ENCODE measurements at places on chromosomes 3 and 15. TPM values are rescaled to one million over a fixed set of nuclear protein-coding genes. Genes with fewer than 3 reads are reported as not detected.

DNA sequence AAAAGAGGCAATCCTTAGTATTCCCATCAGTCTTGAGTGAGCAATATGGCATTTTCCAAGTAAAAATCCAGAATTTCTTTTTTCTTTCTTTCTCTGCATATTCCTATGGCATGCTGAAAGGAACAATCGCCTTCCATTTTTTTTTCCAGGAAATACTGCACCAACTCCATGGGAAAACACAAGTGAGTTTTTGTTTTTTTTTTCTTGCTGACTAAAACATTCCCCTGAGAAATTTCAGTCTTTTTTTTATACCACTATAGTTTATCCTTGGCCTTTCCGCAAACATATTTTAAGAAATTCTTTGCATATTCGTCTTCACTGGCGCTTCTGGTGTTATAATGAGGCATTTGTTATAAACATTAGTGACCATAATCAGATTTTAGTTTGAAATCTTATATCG, 429.6 kb upstream of the MDFIC2 start:
- no peak for DNase-seq

- DNase-seq = no peak
Measured at GRCh38 chr15:72782274-72783003, 1.1 kb downstream of the ADPGK start.

- DNase-seq = peak; percentile 73
Measured at GRCh38 chr3:10224794-10225665, 23.2 kb upstream of the TATDN2 start.

DNA sequence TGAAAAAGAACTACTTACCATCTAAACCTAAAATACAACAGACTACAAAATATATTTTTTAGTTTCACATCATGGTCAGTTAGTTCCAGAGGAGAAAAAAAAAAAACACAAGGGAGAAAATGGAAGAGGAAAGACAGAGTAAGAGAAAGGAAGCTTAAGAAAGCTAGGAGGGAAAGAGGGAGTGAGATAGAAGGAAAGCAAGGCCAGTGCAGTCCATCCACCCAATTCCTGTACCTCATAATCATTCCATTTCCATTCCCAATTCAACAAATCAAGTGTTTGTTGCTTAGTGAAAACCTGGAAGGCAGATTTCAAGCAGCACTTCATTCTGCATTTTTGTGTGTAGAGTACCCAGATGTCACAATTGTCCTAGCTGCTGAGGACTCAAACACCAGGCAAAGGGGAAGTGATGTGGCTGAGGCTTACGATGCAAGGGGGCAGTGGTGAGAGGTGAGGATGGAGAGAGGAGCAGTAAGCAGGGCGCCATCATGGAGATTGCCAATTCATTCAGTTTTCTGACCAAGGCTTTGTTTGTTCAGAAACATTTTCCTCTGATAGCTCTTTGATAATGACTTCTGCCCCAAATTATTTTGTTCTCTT, 83.6 kb upstream of the GSK3B start:
- no peak for DNase-seq

- DNase-seq = no peak
Measured at GRCh38 chr3:134630506-134630905, 20.3 kb downstream of the KY start.

DNA sequence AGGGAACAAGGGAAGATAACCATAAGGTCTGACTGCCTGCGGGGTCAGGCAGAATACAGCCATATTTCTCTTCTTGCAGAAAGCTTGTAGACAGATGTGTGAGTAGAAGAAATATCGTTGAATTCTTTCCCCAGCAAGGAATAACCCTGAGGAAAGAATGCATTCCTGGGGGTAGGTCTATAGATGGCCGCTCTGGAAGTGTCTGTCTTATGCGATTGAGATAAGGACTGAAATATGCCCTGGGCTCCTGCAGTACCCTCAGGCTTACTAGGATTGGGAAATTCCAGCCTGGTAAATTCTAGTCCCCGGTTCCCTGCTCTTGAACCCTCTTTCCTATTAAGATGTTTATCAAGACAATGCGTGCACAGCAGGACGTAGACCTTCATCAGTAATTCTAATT, 15.8 kb upstream of the SST start:
- no peak for DNase-seq

DNA sequence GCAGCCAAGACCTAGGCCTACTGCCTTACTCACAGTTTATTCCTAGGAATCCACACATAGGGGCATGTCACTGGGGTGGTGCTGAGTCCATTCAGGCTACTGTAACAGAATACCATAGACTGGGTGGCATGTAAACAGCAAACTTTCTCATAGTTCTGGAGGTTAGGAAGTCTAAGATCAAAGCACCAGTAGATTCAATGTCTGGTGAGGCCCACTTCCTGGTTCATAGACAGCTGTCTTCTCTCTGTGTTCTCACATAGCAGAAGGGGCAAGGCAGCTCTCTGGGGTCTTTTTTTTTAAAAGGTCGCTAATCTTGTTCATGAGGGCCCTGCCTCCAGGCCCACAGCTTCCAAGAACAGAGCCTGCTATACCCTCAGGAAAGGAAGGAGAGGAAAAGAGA, 113.9 kb upstream of the MANF start:
- no peak for DNase-seq

- DNase-seq = no peak
Measured at GRCh38 chr3:157001221-157001957, 158.6 kb downstream of the CCNL1 start.

DNA sequence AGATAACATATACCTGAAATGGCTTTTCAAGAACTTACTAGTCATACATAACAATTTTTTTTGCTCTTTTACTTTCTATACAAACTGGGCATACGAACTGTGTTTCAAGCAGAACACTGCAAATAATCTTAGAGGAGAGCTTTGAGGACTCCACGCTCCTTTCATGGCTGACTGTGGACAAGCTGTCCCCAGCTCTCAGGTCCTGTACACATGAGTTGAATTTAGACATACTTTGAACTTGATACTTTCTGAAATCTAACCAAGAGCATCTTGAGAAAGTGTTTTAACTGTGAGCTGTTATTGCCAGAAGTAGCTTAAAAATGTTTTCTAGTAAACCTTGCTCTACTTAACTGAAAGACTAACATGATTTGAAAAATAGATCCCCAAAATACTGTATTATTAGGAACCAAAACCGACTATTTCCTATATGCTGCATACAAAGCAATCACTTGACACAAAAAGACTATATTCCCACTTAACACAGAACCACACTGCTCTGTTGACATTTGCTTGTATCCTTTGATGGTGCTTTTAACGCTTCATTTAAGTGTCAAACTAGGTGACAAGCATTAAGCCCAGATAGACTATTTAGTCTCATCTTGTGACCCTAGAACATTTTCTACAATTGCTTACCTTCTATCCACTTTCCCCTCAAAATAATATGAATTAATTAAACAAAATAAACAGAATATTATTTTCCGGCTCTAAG, 755.8 kb downstream of the ROBO1 start:
- DNase-seq = no peak

GRCh38 chr15:73518180-73518862, 75.4 kb downstream of the REC114 start:
- no peak for DNase-seq

DNA sequence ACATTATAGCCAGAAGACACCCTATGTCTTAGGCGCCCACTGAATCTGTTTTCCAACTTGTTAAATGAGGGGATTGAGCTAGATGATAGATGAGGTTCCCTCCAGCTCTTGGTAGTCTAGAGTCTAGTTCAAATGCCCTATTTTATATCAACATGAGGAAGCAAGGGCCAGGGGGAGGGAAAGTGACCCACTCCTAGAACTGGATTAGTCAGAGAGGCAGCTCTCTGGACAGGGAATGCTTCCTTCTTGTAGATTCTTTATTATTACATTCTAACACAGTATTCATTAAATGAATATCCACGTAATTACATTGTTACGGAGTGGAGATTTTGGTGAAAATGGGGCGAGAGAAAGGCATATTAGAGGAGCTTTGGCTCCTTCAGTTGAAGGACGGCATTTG, 89.5 kb downstream of the RAD18 start:
- DNase-seq = no peak

DNA sequence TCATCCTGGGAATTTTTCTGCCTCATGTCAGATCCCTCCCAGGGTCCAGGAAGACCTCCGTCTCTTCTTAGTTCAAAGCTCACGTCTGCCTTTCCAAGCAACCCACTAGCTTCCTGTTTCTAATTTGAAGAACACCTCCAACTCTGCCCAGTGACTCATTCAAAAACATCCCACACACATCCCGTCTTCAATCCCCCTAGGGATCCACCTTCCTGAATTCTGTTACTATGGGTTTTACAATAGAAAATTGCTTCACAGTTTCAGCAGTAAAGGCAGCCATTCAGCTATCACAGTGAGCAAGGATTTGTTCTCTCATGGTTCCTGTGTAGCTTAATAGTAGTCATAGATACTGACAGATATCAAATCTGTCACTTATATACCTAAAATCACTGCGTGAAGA, 308.3 kb upstream of the CCDC54 start:
- no peak for DNase-seq

GRCh38 chr3:58962040-58962651, 87.7 kb downstream of the CFAP20DC start:
- DNase-seq = no peak

- DNase-seq = no peak
Measured at GRCh38 chr15:92661069-92661468, 5.5 kb upstream of the FAM174B start.

- no peak for DNase-seq
Measured at GRCh38 chr3:97612632-97613031, 151.9 kb upstream of the ARL6 start.

DNA sequence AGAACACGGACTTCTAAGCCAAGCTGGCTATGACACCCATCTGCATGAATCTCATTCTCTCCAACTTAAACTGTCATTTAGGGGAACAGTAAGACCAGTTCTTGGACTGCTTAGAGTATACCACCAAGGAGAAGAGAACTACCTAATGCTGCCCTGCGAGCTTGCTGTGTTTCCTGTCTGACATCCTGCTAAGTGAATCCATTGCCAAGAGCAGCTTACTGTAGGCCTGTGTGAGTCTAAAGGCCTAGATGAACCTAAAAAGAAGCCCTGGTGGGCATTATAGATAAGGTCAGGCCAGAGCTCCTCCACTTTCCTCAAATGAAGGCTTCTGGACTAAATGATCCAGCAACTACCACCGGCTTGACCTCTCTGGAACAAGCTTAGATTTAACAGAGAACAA, 15.0 kb downstream of the LZTFL1 start:
- DNase-seq = no peak

DNA sequence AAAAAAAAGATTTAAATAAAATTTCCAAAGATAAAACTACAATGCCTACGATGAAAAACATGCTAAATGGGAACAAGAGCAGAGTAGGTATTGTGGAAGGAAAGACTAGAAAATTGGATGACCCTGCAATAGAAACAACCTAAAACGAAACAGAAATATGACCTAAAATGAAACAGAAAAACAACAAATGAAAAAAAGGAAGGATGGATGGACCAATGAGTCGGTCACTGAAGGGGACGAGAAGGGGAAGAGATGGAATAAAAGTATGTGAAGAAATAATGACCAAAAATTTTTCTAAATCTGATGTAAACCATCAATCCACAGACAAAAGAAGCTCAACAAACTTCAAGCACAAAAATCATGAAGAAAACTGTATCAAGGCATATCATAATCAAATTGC, 44.8 kb downstream of the TBC1D2B start:
- DNase-seq = no peak

- no peak for DNase-seq
Measured at GRCh38 chr3:99780749-99781148, 36.9 kb upstream of the CMSS1 start.

DNA sequence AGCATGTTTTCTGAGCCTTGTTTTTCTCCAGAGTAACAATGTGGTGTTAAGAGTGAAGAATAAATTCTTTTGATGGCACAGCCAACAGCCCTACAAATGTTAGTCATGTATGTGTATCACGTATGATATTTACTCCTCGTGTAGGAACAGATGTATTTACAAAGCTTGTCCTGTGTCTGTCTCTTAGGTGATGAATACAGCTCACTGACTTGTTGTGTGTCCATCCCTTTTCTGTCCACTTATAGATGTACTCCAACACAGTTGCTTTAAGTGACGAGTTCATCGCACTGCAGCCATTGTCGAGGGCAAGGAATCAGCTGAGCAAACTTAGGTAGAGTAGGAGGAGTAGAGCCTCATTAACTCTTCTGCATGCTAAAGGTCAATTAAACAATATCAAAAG, 78.1 kb downstream of the DCUN1D1 start:
- no peak for DNase-seq

GRCh38 chr3:31408720-31409119, 124.0 kb upstream of the STT3B start:
- DNase-seq = no peak

DNA sequence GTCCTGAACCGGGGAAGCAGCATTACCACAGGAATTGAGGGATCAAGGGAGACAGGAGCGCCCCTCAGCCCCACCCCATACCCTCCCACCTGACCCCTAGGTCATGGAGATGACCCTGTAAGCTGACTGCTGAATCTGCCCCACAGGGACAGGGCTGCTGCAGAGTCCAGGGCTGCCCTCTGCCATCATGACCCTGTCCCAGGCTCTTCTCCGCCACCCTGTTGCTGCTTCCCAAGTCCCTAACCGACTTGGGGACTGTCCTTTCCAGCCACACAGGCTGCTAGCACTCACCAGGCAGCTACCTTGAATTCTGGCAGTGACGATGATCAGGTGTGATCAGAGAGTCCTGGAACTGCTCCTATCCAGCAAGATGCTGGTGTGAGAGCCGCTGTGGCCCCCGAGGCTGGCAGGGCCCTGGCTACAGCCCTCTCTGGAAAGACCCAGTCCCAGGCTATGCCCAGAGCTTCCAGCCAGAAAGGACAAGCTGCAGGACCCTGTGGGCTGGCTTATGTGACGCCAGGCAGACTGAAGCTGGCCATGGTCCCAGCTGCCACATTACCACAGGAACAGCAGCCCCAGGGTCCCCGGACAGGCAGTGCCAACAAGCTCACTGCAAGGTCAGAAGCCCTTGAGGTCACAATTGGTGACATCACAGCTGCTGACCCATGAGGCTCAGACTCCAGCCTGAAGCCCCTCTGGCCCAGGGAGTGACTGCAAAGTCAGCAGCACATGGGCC, at the start of gene C3orf22:
C3orf22 (minus strand) TSS at position 597 of the 736 bp plus-strand sequence. CDS start 5,542 bp downstream, outside the sequence.
- DNase-seq = peak; percentile 12

- no peak for DNase-seq
Measured at GRCh38 chr15:55564347-55565145, 23.6 kb downstream of the PYGO1 start.

GRCh38 chr3:83426300-83426699, 1532.5 kb upstream of the CADM2 start:
- no peak for DNase-seq

- no peak for DNase-seq
Measured at GRCh38 chr3:22795917-22796316, 407.2 kb upstream of the UBE2E2 start.

- no peak for DNase-seq
Measured at GRCh38 chr3:34022147-34022546, 223.7 kb downstream of the PDCD6IP start.

GRCh38 chr3:58171126-58171525, 39.6 kb downstream of the DNASE1L3 start:
- DNase-seq = no peak

GRCh38 chr15:59642351-59642750, 15.0 kb downstream of the GTF2A2 start:
- no peak for DNase-seq

The LIPC gene
- total RNA-seq = 3.0 TPM

The CPNE9 gene
- not detected for total RNA-seq

The SLC24A5 gene
- not detected for total RNA-seq

The DET1 gene
- 5.9 TPM for total RNA-seq

The ZKSCAN7 gene
- 1.1 TPM for total RNA-seq

The ITGA11 gene
- total RNA-seq = 1.4 TPM

The COL8A1 gene
- total RNA-seq = 2.8 TPM

The HTD2 gene
- 8.2 TPM for total RNA-seq
